ENCODE measurements at places on chromosomes 2 and 18.

- no peak for DNase-seq
Measured at GRCh38 chr18:71643822-71644221, 900.3 kb downstream of the CBLN2 start.

DNA sequence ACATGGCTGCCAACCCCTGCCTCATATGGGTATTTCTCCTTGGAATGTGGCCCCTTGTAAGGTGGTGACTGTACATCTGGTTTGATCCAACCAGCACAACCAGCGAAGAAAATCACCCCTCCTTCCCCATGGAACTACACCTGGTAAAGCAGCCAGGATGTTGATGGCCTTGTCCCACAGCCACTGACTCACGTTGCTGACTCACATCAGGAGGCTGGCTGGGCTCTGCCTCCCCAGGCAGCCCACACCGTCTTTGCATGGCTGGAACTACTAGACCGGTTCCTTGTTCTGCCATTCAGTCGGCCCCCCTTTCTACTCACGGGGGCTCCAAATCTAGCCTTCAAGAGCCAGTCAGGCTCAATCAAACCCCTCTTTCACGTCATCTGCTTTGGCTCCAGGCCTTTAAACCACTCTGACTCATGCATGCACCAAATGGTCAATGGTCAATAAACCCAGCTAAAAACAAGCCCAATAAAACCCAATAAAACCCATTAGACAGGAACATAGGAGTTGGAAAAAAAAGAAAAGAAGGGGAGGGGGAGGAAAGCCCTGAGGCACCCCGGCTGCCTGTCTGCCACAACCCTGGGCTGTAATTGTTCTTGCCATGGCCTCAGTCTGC is 114.8 kb downstream of the PLB1 start:
- no peak for DNase-seq

GRCh38 chr2:137444970-137445369 is 519.3 kb upstream of the HNMT start:
- no peak for DNase-seq

DNA sequence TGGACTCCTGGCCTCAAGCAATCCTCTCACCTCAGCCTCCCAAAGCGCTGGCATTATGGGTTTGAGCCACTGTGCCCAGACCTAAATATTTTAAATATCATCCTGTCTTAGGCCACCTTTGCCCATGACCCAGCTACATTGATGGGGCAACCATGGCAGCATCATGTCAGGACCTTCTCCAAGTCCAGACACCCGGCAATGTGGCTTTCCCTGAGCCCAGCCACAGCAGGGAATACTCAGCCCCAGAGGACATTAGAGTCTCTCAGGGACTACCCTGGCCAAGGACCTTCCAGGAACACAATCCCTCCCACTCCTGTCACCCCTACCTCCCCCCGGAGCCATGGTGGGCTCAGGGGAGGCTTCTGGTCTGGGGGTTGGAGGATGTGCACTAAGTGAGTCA is 72.8 kb downstream of the SMAD7 start:
- no peak for DNase-seq

GRCh38 chr18:37871561-37871960 is 306.0 kb upstream of the CELF4 start:
- DNase-seq, result no peak

- DNase-seq, result no peak
Measured at GRCh38 chr2:228705318-228705717, 523.8 kb upstream of the SPHKAP start.

DNA sequence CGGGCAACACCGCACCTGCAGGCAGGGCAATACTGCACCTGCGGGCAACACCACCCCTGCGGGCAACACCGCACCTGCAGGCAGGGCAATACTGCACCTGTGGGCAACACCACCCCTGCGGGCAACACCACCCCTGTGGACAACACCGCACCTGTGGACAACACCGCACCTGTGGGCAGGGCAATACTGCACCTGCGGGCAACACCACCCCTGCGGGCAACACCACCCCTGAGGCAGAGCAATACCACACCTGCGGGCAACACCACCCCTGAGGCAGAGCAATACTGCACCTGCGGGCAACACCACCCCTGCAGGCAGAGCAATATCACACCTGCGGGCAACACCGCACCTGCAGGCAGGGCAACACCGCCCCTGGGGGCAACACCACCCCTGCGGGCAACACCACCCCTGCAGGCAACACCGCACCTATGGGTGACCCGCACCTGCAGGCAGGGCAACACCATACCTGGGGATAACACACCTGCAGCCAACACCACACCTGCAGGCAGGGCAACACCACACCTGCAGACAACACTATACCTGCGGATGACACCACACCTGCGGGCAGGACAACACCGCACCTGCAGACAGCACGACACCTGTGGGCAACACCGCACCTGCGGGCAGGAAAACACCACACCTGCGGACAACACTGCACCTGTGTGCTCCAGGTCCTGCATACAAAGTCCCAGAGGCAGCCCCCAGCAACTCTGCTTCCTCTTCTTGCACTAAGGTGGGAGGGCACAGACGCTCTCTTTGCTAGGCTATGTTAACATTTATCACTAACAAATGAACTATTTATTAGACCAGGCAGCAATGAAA is 57.7 kb downstream of the EIPR1 start:
- DNase-seq, result no peak

- DNase-seq, result no peak
Measured at GRCh38 chr2:41207578-41207977, 755.7 kb upstream of the SLC8A1 start.

DNA sequence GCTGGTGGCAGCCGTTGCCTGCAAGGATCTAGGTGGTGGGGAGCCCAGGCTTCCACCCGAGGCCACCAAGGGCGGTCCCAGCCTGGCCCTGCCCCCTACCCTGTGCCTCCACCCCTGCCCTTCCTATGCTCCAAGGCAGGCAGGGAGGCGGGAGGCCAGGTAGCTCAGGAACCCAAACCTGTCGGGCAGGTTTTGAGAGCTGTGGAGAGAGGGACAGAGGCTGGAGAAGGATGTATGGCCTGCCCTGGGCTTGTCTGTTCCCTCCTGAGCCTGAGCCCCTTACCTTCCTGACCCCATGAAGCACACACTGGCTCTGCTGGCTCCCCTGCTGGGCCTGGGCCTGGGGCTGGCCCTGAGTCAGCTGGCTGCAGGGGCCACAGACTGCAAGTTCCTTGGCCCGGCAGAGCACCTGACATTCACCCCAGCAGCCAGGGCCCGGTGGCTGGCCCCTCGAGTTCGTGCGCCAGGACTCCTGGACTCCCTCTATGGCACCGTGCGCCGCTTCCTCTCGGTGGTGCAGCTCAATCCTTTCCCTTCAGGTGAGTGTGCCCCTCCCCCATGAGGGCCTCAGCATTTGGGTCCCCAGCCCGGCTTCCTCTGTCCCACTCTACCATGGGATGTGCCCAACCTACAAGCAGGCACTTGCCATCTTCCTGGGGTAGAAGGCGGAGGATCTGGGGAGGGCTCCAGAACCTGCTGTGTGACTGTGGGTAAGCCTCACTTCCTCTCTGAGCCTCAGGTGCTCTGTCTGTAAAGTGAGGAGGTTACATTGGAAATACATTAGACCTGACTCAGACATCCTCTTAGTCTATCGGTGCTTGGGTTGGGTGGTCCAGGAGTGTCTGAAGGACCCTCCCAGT is at the start of gene PROM2:
Gene PROM2, plus strand, starts transcription at position 159 of the 860 bp plus-strand sequence. Its CDS starts 137 bp downstream, at position 296.
- no peak for DNase-seq

DNA sequence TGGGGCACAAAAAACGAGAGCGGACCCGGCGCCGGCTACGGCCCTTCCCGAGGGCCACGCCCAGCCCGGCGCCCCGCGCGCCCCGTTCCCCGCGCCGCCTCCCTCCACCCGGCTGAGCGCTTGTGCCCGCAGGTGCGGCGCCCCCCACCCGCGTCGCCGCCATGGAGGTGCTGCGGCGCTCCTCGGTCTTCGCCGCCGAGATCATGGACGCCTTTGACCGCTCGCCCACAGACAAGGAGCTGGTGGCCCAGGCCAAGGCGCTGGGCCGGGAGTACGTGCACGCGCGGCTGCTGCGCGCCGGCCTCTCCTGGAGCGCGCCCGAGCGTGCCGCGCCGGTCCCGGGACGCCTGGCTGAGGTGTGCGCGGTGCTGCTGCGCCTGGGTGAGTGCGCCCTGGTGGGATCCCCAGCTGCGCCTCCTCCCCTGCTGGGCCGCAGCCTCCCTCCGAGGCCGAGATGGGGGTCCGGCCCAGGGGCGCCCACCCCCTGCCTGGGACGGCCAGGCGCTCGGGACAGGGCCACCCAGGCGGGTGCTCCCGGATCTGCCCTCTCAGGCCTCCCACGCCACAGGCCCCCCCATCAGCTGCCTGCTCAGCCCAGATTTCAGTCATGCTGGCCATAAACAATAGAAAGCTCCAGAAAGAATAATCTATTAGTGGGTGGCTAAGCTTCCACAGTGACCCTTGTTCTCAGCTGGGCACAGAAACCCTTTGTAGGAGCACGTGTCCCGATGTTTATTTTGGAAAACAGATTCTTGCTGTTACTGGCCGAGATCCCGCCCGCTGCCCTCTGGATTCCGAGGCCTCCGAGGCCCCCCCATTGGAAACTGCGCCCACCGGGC is 997 bp downstream of the BOK start:
- DNase-seq, result no peak

DNA sequence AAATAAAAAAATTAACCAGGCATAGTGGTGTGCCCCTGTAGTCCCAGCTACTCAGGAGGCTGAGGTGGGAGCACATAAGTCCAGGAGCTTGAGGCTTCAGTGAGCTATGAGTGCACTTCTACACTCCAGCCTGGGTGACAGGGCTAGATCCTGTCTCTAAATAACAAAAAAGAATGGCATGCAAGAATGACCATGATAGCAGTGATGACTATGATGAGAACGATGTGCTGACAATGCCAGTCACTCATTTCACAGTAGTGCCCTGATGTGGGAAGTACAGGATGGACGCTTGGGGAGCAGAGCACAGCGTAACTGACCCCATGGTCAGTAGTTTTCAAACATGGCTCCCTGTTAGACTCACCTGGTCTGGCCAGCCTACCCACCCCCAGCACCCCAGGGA is 139.1 kb downstream of the VAPA start:
- DNase-seq, result no peak

GRCh38 chr18:31273812-31274527 is 44.0 kb upstream of the DSG1 start:
- DNase-seq, result no peak
